ENCODE measurements at places on chromosomes 7 and 10.
A peak's percentile ranks its signal among the peaks of the same experiment; 100 is the strongest.

DNA sequence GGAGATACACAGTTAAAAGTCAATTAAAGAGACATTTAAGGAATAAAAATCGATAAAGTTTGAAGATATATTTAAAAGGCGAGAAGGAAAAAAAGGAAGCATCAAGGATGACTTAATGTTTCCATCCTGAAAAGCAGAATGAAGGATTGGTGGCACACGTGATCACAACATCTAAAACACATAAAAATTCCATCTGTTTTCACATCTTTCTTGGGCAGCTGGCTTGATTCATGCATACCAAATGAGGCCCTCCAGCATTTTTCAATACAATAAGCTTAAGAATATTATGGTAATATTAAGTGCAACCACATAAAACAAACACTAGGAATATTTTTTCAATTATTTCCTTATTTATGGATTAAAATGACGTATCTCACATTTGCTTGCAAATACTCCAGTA, 112.6 kb downstream of the TPK1 start:
- no peak for DNase-seq

DNA sequence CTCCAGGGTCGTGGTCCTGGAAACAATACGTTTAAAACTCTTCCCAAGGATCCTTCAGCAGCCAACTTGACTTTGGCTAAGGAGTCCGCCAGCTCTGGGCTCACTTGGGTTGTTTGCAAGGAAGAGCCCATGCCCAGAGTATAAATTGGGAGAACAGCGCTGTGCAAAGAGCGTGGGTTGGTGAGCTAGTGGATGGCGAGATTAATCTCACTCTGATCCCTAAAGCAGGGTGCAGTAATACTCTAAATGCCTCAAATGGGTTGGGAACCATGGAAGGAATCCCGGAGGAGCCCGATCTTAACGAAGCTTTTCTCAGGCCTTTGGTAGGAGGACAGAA, 495 bp upstream of the SDHAF3 start:
- no peak for DNase-seq

GRCh38 chr7:5625938-5626337, 155.5 kb downstream of the RNF216 start:
- DNase-seq = peak; percentile 69

DNA sequence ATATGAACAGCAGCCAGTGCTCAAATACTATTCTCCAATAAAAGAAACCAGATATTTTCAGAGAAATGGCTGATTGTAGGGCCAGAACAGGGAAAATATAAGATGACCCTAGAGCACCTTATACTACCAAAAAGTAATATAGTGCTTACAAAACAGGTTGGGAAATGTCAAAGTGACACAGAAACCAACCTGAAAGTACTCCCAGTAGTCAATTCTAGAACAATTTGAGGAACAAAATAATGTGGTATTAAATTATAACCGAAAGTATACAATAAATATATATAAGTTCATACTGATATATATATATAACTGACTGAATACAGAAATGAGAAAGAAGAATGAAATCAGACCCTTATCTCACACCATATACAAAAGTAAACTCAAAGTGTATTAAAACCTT, 657.2 kb upstream of the PHF14 start:
- DNase-seq = no peak

GRCh38 chr7:54885285-54885684, 126.3 kb upstream of the SEC61G start:
- no peak for DNase-seq

GRCh38 chr7:8817448-8818036, 384.1 kb downstream of the NXPH1 start:
- DNase-seq = no peak

- no peak for DNase-seq
Measured at GRCh38 chr7:114293289-114294012, 121.2 kb upstream of the FOXP2 start.

GRCh38 chr7:43761938-43762692, 3.6 kb downstream of the BLVRA start:
- DNase-seq = no peak

DNA sequence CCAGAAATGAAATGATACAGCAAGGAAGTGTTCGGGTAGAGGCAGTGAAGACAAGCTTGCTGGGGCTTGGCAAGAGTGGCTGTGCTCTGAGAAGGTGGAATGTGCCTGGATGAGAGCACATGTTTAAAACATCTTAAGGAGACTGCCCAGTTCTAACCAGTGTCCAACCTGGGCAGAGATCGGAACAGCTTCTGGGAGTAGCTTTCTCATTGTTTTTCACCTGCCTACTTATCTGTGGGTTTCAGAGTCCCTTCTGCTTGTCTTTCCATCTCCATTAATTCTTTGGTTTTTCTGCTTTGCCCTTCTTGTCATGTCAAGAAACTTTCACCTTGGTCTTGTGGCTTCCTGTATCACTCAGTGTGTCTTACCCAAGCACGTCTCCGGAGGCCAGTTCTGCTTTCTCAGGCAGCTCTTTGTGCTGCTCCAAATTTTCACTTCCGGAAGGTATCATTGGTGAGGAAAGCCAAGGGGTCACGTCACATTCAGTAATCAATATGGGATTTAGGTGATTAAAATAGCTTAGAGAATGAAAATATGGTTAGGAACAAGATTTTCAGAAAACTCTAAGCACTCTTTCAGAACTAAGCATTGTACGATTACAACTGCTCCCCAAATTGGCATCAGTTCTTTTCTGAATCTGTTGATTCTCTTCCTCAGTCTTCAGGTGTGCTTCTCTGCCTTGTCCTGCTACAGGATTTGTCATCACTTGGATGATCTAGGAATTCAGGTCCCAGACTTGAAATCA, 5.5 kb upstream of the LAMB4 start:
- no peak for DNase-seq

DNA sequence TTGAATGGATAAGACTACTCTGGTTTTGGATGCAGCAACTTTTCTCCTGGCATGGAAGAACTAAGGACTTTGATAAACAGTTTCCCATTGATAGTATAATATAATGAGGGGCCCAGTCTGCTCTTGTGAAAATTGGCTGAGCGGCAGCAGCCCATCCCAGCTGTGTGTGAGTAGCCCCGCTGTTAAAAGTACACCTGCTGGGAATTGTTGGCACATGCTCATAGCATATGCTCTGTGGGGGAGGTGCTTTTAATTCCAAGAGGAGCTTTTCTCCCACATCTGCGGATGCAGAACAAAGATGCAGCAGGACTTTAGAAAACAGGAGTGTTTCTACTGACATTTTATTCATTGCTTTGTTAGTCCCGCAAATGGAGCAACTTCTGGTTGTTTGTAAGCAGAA, 19.0 kb downstream of the SRI start:
- peak; percentile 26 for DNase-seq

DNA sequence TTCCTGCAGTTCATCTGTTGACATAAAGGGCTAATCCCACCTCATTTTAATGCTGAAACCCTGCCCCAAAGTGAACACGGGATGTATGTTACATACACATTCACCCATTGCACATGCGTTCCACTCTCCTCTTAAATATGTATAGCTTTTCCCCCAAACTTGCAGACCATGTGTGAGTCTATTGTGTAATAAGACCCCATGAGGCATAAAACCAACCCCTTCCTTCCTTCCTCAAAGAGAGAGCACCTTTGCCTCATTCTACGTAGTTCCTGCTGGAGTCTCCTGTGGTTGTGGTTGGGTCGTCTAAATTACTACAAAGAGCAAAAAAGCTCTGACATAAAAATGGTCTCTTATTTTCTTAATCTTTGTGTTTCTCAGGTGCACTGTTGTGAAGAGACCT, 345.7 kb upstream of the KLF6 start:
- DNase-seq = no peak

DNA sequence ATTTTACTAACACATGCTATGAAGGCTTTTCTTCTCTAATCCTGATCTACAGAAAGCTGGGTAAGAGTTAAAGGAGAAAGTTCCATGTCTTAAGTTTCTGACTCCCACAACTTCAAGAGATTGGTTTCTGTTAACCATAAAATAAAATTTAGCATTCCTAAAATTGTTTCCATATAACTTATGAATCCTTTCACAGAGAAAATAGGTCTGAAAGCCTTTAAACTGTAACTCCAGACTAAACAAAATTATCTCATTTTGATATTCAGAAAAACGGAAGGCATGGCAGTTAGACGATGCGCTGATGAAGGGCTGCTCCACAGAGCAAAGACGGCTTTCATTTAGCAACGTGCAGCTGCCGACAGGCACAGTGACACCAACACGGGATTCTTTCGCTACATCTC, 133.3 kb downstream of the SLC25A13 start:
- peak; percentile 18 for DNase-seq

DNA sequence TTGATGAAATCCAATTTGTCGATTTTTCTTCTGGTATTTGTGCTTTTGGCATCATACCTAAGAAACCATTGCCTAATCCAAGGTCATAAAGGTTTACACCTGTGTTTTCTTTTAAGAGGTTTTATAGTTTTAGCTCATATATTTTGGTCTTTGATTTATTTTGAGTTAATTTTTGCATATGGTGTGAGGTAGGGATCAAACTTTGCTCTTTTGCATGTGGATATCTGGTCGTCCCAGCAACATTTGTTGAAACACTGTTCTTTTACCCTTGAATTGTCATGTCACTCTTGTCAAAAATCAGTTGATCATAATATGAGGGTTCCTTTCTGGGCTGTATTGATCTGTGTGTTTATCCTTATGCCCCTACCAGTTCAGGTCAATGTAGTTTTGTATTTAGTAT, 232.5 kb upstream of the SH2B2 start:
- no peak for DNase-seq

- no peak for DNase-seq
Measured at GRCh38 chr7:21959387-21959776, 13.7 kb upstream of the CDCA7L start.

GRCh38 chr7:140451716-140452115, 27.6 kb downstream of the MKRN1 start:
- no peak for DNase-seq

GRCh38 chr7:82029236-82029913, 259.5 kb upstream of the HGF start:
- peak; percentile 73 for DNase-seq

DNA sequence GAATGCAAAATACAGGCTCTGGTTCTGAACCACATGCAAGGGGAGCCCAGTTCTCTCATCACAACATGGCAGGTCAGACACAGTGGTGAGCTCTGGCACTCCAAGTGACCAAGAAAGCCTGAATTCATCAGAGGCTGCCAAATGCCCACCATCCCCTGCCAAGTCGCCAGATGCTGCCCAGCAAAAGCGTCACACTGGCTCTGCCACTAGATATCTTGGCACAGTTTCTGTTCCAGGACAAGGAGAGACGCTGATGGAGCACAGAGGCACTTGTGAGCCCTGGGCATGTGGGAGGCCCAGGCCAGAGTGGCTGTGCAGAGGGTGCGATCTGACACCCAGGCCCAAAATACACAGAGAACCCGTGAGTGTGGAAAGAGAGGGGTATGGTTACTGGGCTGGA, 57.8 kb downstream of the GAD2 start:
- no peak for DNase-seq

DNA sequence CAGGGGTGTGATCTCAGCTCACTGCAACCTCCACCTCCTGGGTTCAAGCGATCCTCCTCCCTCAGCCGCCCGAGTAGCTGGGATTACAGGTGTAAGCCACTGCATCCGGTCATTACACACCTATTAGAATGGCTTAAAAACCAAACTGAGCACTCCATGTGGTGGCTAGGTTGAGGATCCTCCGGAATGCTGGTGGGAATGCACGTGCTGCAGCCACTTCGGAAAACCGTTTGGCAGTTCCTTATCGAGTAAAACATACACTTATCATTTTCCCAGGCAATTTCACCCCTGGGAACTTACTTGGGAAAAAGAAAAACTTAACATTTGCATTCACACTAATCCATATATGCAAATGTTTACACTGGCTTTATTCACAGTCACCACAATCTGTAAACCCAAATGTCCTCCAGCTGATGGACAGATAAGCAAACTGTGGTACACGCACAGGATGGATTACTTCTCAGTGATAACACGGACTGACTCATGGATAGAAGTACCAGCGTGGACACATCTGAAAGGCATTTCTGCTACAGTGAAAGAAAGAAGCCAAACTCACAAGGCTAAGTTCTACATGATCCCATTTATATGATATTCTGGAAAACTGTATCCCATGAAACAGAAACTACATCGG, 20.4 kb downstream of the RFC2 start:
- no peak for DNase-seq

- DNase-seq = no peak
Measured at GRCh38 chr7:47046949-47047348, 535.0 kb downstream of the TNS3 start.

DNA sequence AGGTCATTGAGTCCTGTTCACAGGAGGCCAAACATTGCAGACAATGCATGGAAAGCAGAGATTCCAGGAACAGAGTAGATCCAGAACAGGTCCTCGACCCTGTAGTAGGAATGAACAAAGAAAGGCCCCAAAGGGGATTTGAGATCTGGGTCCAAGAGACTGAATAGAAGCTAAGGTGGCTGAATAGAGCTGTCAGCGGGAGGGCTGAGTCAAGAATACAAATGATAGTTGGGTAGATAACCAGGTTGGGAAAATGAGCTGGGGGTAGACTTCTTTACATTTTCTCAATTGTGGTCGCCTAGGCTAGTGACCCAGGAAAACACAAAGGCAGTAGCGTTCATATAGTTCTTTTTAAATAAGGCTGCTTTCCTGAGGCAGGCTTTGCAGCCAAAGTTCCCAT, 103.4 kb upstream of the ELMO1 start:
- no peak for DNase-seq

- peak; percentile 98 for DNase-seq
Measured at GRCh38 chr7:94375691-94376090, 19.0 kb upstream of the COL1A2 start.

DNA sequence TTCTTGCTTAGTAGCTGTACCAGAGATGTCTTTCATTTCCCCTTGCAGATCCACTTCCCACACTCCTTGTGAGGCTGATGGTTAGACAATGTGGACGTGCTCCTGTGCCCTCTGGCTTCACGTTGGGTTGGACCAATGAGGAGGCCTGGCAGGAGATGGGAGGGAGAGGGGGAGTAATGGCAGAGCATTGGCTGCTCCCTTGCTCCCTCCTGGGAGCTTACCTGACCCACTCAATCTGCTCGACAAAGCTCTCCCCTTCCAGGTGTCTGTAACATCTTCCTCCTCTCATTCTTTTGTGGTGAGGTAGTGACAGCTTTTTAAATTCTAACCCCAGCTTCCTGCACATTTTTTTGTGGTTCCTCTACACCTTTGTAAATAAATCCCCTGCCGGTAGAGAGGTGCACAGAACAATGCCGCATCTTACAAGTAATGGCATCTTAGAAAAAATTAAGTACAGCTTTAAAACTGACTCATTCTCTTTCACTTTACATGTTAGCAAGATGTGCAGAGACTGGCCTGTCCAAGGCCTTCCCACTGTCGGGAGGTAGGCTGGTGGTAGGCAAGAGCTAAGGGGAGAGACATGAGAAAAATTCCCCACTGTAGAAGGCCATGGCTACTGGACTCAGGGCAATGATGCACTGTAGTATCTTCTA, 134.3 kb downstream of the HTR7 start:
- no peak for DNase-seq

DNA sequence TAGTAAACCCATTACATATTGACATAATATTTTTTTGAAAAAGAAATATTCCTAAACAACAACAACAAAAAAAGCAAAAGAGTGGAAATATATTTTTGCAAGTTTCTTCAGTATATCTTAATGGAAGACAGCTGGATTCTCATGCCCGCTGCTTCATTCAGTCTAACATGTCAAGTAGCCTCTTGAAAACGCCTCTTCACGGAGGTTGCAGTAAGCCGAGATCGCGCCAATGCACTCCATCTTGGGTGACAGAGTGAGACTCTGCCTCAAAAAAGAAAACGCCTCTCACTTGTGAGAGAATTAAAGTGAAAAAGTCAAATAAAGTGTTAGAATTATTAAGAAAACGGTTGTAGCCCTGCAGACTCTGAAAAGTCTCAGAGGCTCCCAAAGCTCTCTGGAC, 1.3 kb downstream of the CUTC start:
- DNase-seq = no peak

- DNase-seq = no peak
Measured at GRCh38 chr10:25934621-25935139, 651 bp downstream of the MYO3A start.
